ENCODE measurements at places on chromosomes 16 and 17.

DNA sequence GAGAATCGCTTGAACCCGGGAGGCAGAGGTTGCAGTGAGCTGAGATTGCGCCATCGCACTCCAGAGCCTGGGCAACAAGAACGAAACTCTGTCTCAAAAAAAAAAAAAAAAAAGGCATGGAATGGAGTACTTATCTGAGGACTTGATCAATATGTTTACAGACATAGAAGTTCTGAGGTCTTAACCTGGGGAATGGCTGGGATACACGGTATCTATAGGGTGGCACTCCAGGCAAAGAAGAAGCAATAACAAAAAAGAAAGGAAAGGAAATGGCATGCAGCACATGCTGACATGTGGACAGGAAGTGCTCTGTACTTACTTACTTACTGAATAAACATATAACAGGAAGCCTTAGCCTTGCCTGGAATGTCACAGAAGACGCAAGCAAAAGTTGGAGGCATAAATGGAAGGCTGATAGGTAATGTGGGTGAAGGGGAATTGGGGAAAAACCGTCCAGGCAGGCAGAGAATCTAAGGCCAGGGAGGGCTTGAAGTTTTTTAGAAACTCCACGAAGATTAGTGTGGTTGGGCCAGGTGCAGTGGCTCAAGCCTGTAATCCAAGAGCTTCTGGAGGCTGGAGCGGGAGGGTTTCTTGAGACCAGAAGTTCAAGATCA, 10.1 kb upstream of the SPOP start:
- no peak for DNase-seq

- no peak for DNase-seq
These were observed 6.9 kb downstream of the HIRIP3 start for GRCh38 chr16:29988346-29989075.

DNA sequence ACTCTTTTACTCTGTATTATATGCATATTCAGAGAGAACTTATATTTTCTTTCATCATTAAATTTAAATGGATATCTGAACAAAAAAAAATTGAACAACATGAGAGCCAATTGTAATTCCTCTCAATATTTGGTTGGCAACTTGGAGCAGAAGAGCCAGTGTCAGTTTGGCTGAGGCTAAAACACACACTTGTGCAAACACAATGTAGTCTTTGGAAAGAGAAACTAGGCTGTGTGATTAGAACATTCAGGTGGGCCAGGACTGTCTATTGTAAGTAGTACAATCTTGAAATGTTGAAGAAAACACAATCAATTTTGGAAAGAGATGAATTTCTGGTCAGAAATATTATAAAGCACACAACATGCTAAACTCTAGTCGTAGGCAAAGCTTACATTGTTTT, 17.0 kb downstream of the DCAF7 start:
- DNase-seq = no peak

DNA sequence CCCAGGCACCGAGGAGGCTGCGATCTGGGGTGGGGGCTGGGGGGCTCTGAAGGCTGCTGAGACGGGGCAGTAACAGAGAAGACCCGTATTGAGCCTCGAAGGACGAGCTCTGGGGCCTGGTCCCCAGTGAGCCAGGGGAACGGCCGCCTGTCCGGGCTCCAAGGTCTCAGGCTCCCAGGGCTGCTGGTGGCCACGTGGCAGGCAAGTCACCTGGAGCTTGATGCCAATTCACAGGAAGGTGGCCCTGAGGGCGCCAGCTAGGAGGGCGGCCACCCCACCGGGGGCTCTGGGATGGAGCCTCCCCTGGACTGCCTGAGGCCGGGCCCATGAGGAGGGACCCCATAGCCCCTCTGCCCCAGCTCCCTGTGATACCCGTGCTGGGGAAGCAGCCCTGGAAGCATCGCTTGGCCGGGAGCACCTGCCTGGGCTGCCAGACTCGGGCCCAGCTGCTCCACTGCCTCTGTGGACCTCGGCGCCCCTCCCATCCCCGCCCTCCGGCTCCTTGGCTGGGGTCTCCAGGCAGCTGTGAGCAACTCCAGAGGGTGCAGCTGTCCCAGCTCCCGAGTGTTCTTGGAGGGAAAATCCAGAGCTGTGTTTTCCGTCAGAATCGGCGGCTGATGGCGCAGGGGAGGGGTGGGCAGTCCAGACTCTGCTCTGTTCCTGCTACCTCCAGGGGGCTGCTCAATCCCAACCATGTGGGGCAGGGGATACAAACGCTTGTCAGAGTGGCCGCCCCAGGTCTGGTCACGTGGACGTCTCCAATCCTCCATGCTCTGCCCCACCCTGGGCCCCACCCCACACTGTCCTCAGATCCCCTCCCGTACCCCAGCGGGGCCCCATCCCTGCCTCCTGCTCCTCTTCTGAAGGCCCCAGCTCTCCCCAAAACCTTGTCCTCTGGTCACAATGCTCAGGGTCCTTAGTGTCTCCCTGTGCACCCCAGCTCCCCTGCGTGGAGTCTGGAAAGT, 67.2 kb upstream of the GNG13 start:
- DNase-seq = no peak

DNA sequence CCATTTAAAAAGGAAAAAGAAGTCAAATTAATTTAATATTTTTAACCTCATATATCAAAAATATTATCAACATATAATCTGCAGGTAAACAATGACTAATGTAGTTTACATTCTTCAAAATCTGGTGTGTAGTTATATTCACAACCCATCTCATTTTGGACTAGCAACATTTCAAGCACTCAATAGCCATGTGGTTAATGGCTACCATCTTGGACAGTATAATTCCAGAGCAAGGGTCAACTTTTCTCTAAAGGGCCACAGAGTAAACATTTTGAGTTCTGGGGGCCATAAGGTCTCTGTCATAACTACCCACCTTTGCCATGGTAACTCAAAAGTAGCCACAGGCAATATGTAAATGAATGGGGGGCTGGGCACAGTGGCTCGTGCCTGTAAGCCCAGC, 153.9 kb downstream of the PARN start:
- DNase-seq = no peak

- DNase-seq = no peak
These were observed 6.8 kb downstream of the KDM8 start for GRCh38 chr16:27210174-27210573.

DNA sequence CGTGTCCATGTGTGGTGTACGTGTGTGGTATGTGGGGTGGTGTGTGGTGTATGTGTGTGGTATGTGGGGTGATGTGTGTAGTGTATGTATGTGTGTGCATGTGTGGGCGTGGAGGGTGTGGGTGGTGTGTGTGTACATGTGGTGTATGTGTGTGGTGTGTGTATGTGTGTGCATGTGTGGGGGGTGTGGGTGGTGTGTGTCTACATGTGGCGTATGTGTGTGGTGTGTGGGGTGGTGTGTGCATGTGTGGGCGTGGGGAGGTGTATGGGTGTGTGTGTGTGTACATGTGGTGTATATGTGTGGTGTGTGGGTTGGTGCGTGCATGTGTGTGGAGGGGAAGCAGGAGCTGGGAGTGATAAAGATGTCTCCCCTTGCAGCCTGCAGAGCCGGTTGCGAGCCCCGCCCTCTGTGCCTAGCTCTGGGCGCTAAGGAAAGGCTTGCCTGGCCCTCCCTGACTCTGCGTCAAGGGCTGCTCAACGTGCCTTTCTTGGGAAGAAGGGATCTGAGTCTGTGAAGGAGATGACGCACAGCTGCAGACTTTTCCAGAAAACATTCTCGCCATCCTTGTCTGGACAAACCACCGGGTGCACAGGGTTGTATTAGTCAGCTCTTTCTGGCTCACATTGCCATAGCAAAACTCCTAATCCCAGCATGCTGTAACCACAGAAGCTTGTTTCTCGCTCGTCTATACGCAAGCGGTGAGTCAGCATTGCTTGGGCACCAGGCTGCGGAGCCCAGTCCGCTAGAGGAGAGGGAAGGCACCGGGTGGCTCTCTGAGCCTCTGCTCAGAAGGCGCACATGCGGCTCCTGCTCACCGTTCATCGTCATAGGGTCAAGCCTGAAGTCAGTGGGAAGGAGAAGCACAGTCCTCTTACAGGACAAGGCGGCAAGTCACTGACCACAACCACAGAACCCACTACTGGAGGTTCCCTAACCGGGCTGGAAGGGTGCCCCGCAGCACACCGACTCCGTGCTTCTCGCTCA, 2.0 kb upstream of the CD300H start:
- peak; percentile 65 for DNase-seq

GRCh38 chr16:66130296-66130905, 236.1 kb upstream of the CDH5 start:
- no peak for DNase-seq

GRCh38 chr16:23258919-23259237, 43.2 kb upstream of the SCNN1B start:
- no peak for DNase-seq

GRCh38 chr16:4868026-4868425, 20.7 kb downstream of the UBN1 start:
- DNase-seq = no peak

- no peak for DNase-seq
These were observed 15.7 kb downstream of the C16orf74 start for GRCh38 chr16:85735225-85735635.

- no peak for DNase-seq
These were observed at the start of gene SERPINF2 for GRCh38 chr17:1742371-1743087. Gene SERPINF2, plus strand, starts transcription at chr17:1742871. Its CDS starts 2,125 bp downstream, at chr17:1744996.

- DNase-seq = no peak
These were observed 62.7 kb upstream of the GAS7 start for GRCh38 chr17:10261098-10261497.

DNA sequence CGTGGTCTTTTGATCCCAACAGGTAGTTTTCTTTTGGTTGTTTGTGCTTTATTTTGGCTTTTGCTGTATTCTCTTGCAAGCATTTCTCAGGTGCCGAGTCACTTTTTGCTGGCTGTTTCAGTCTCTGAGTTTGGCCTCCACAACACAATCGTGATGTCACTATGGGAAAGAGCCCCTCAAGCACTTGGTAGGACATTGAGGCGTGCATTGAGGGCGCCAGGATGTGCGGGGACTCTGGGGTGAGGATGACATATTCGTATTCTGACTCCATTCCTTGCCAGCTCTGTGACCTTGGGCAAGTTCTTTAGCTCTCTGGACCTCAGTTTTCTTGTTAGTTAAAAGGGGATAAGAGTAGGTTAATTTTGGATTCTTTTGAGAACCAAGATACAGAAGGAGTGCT, 13.0 kb downstream of the KSR1 start:
- no peak for DNase-seq

DNA sequence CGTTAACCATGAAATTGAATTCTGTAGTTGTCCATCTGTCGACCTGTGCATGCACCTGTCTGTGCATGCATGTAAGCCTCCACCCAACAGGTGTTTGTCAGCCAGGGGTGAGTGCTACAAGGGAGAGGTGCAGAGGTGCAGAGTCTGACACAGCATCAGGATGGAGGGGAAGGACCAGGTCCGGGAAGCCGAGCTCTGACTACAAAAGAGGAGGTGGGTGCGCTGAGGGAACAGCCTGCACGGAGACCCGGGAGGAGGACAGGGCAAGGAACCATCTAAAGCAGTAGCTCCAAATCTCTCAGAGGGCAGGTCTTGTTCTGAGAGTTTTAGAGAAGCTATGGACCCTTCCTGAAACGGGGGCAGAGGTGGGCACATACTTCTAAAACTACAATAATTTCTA, 54.1 kb downstream of the B9D1 start:
- DNase-seq = no peak

- DNase-seq = no peak
These were observed 20.7 kb upstream of the CCDC92B start for GRCh38 chr17:2770129-2770528.

DNA sequence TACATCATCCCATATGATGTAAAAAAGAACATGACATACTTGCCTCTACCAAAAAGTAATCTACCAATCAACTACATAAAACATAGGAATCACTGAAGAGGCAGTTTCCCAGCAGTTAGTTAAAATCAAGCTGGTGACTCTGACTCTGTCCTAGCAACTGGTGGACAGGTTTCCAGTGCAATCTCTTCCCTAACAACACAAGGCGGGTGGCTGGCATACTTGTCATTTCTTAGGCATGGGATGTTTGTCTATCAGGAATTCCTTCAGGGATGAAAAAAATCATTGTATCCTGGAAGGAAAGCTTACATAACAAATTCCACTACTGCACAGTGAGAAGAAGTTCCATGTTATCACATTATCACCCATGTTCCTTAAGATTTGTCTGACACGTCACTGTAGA, 50.9 kb downstream of the HELZ start:
- DNase-seq = no peak

DNA sequence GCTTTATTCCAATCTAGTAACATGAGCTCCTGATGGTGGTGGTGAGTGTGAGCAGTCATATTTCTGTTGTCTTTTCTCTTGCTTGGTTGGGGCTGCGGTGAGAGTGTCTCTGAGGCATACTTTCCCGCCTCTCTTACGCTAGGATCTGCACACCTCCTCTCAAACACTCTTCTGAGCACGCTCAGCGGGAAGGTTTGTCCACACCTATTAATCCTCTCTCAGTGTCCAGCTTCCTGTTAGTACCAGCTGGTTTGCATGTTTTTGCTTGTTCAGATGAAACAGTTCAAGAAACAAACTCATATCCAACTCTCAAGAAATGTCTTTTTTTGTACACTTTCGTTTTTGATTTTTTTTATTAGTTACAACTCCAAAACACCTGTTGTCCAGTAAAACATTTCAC, 89.5 kb downstream of the CCDC182 start:
- no peak for DNase-seq

DNA sequence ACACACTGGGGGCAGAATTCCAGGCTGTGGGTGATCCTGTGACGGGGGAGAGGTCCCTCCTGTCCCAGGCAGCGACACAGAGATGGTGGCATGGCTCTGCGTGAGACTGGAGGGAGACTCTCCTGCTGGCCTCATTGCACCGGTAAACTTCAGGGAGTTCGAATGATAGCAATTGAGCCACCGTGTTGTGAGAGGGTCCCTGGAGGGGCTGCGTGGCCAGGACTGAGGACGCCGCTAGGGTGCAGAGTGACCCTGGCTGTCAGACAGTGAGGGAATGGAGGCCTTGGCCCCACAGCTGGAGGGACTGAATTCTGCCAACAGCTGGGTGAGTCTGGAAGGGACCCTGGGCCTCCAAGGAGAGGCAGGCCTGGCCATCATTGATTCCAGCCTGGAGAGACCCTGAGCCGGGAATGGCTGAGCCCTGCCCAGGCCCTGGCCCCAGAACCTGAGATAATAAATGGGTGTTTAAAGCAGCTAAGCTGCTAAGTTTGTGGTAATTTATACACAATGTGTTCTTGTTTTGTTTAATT, 32.6 kb downstream of the CCDC57 start:
- no peak for DNase-seq

- DNase-seq = no peak
These were observed 21.1 kb downstream of the GJD3 start for GRCh38 chr17:40343219-40344119.

- no peak for DNase-seq
These were observed 2.8 kb downstream of the ACE start for GRCh38 chr17:63479495-63480184.

GRCh38 chr16:21946889-21947635, 6.1 kb upstream of the UQCRC2 start:
- DNase-seq = no peak

DNA sequence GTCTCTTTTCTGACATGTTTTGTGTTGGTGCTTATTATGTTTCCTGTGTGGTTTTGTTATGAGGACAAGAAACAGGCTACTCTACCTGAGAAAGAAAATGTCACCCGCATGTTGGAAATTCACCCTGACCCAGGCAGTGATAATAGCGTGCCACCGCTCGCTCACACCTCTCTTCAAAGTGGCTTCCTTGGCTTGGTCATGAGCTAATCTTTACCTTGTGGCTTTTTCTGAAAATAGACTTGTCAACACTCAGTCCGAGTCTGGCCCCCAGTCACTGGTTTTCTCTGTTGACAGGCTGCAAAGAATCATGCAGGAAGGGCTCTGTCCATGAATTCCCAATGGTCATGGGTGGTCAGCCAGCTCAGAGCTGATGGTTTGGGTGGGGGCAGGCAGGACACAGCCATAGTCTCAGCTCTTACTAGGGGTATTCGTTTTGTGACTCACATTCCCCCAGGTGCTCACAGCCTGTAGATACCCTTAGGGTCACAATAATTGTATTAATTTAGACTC, 121.3 kb upstream of the CACNG5 start:
- no peak for DNase-seq
